Aorta (tissue), 5 donors: ENCODE measurements at places on chromosomes 1 and 21. TPM values are rescaled to one million over a fixed set of nuclear protein-coding genes. Genes with fewer than 3 reads are reported as not detected.

MCOLN2 gene
- total RNA-seq, result 1.1 TPM

KCNE2 gene
- total RNA-seq, result 1.7 TPM

PRDX6 gene
- total RNA-seq, result 170 TPM

BRDT gene
- not detected for total RNA-seq

NT5C1A gene
- total RNA-seq, result 0.57 TPM

AGMAT gene
- 0.18 TPM for total RNA-seq

KLHDC9 gene
- total RNA-seq, result 2.5 TPM

RBP7 gene
- 30.2 TPM for total RNA-seq

MROH7 gene
- total RNA-seq, result 13.1 TPM

ADAMTSL4 gene
- total RNA-seq, result 98.0 TPM

INKA2 gene
- total RNA-seq, result 14.8 TPM

LDLRAD2 gene
- total RNA-seq, result 0.42 TPM

BNIPL gene
- total RNA-seq, result 0.29 TPM

SLAMF6 gene
- total RNA-seq, result 1.5 TPM

IGSF9 gene
- not detected for total RNA-seq

GBP7 gene
- 0.21 TPM for total RNA-seq

RNU1-2 gene
- total RNA-seq, result 7,231 TPM

MCOLN3 gene
- total RNA-seq, result 1.3 TPM

CELA3B gene
- total RNA-seq, result 1.0 TPM

UBXN11 gene
- total RNA-seq, result 14.6 TPM

SNX7 gene
- total RNA-seq, result 29.3 TPM

CD1D gene
- total RNA-seq, result 2.0 TPM

DCST2 gene
- total RNA-seq, result 0.75 TPM

WDR4 gene
- 13.3 TPM for total RNA-seq

SF3B4 gene
- 37.3 TPM for total RNA-seq

CYYR1 gene
- total RNA-seq, result 45.8 TPM

CACNA1S gene
- total RNA-seq, result not detected

OR10Z1 gene
- not detected for total RNA-seq

FAM229A gene
- 6.5 TPM for total RNA-seq

SMIM11 gene
- 12.2 TPM for total RNA-seq

NUCKS1 gene
- total RNA-seq, result 158 TPM

KPRP gene
- not detected for total RNA-seq

RAB25 gene
- total RNA-seq, result not detected

RBM8A gene
- 84.5 TPM for total RNA-seq

SPATA6 gene
- total RNA-seq, result 33.2 TPM

NR5A2 gene
- 2.0 TPM for total RNA-seq

PLCH2 gene
- total RNA-seq, result 1.6 TPM

ALX3 gene
- total RNA-seq, result not detected
